ENCODE measurements at places on chromosomes 1 and 21.

DNA sequence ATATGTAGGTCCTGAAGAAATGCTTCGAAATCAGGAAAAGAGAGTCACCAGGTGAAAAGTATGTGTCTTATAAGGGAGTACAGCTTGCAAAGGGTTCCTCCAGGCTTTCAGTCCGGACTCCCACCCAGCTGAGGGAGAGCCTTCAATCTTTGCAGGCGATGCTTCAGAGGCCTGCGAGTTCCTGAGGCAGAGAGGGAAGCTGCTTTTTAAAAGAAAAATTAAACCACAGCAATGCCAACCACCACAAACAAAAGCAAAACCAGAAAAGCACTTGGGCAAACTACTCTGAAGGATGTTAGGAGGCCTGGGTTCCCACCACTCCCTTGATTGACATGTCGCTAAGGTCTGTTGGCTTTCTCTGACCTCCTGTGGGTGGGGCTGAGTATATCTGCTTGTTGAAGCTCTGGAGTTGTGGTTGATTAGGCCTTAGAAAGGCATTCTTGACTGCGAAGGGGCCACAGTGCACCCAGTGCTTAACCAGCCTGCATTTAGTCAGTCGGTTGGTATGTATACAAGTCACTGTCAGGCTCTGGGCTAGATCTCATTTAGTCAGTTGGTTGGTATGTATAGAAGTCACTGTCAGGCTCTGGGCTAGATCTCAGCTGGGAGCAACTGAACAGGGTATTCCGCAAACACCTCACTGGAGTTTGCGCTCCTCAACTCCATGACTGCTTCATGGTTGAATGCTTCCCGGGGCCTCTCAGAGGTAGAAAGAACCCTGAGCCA is 1.2 kb downstream of the NIPAL3 start:
- no peak for DNase-seq

DNA sequence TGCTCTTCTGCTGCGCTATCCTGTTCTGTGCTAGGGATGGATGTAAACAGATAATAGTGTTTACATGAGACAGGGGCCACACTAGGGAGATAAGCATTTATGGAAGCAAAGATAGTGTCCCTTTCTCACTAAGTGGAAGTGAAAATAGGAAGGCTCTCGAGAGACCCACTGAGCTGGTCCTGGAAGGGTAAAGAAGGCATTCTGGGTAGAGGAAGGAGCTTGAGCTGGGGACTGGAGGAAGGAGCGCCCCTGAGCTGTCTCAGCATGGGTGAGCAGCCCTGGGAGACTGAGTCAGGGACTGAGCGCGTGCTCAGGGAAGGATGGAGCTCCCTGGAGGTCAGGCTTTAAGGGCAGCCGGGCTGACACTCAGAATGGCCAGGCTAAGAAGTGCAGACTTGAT is 93.3 kb downstream of the IGSF21 start:
- no peak for DNase-seq

DNA sequence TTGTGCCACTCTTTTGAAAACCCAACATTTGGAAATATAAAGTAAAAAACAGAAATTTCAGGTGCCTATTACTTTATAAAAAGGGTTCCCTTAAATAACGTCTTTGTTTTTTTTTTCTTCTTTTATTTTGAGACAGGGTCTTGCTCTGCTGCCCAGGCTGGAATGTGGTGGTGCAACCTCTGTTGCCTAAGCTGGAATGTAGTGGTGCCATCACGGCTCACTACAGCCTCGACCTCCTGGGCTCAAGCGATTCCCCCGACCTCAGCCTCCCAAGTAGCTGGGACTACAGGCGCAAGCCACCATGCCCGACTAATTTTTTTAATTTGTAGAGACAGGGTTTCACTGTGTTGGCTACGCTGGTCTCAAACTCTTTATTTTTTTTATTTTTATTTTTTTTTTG is 110.2 kb upstream of the HNRNPU start:
- no peak for DNase-seq

DNA sequence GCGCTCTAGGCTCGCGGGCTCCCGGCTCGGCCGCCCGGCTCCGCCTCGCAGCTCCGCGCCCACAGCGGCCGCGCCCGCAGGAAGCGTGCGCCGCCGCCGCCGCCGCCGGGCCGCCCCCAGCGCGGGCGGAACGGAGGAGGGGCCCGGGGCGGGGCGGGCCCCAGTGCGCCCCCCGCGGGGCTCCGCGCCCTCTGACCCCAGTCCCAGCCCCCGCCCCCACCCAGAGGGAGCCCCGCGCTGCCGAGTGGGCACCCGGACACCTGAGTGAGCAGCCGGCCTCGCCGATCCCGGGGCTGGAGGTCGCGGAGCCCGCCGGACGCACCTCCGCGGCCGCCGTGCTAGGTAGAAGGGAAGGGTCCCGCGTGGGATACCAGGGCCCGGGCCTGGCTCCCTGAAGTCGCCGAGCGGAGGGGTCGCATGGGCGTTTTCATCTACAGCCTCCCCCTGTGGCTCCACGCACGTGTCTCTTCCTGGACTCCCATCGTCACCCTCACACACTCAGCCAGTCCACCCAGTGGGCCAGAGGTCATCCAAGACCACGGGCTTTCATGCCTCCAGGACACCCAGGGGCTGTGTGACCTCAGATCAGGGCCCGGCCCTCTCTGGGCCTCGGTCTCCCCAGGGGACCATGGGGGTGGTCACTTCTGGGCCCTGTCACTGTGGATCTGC is at the start of gene SDC3:
SDC3 (minus strand) TSS at position 63 of the 669 bp plus-strand sequence. CDS start 172 bp downstream, outside the sequence.
- DNase-seq, result peak; percentile 65

GRCh38 chr1:48676822-48677221 is 99.9 kb downstream of the BEND5 start:
- DNase-seq, result no peak

DNA sequence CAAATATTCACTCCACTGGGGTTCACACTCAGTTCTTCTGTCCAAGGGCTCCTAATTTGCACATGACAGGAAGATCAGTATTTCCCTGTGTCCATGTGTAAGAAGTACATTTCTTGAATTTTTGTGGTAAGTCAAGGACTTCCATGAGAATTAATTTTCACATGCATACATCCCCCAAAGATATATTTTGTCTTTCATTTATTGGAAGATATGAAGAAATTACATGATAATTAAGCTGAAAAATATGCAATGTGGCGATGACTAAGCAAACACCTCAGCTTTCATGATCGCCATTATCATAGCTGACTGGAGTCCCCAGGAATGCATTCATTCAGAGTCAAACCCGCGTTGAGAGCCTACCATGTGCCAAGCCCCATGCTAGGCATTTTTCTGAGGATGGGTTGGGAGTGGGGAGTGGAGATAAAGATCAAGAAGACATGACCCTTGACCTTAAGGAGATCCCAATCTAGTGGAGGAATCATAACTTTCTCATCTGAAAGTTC is 104.6 kb upstream of the F3 start:
- no peak for DNase-seq

DNA sequence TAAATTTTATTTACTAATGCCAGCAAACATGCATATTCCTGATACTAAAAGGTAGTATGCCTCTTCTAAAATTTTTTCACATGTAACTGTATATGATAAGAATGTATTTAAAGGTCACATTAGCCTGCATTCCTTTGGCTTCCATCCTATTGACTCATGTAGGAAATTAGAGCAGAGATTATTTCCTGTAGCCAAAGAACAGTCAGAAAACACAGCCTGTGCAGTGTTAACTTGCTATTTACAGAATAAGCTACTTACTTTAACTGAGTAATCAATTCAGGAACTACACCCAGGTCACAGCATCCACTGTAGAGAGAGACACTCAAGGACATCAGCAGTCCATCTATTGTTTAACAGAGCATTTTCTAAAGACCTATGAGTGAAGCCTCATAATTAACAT is 154.5 kb upstream of the ADGRL4 start:
- no peak for DNase-seq

DNA sequence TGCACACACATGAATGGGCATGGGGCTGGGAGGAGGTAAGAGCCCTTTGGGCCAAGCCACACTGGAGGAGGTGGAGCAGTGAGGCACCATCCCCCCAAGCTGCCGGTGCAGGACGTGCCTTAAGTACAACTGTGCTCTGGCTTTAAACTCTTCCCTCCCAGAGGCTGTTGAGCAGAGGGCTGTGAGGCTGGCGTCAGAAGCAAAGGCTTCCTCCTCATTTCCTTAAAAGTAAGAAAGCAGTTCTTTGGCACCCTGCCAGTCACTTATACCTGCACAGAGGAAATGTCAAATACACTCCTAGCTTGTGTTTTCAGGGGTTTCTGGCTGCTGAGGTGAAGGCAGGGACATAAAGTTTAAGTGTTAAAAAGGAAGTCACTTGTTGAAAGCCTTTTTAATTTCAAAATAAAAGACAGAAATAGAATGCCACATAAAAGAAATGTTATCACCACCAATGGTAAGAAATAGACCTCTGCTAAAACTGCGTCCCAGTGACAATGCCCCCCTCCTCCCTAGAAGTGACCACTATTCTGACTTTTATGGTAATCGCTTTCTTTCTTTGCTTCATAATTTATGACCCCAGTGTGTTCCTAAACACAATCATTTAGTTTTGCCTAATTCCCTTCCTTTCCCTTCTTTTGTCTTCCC is 33.0 kb downstream of the LAMC2 start:
- DNase-seq, result no peak

DNA sequence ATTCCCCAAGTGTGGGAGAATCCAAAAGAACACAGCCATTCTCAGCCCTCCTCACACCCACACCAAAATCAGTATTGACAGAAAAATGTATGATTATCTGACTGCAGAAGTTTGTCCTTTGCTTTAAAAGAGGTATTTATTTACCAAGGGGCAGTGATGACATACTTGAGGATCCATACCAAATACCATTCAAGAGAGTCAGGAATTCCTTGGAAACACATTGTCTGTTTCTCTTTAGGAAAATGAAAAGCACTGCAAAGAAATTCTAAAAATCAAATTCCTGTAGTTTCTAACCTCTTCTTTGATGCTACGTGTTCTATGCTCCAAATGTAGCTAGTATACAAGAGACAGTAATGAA is 509.6 kb upstream of the CXADR start:
- DNase-seq, result no peak

DNA sequence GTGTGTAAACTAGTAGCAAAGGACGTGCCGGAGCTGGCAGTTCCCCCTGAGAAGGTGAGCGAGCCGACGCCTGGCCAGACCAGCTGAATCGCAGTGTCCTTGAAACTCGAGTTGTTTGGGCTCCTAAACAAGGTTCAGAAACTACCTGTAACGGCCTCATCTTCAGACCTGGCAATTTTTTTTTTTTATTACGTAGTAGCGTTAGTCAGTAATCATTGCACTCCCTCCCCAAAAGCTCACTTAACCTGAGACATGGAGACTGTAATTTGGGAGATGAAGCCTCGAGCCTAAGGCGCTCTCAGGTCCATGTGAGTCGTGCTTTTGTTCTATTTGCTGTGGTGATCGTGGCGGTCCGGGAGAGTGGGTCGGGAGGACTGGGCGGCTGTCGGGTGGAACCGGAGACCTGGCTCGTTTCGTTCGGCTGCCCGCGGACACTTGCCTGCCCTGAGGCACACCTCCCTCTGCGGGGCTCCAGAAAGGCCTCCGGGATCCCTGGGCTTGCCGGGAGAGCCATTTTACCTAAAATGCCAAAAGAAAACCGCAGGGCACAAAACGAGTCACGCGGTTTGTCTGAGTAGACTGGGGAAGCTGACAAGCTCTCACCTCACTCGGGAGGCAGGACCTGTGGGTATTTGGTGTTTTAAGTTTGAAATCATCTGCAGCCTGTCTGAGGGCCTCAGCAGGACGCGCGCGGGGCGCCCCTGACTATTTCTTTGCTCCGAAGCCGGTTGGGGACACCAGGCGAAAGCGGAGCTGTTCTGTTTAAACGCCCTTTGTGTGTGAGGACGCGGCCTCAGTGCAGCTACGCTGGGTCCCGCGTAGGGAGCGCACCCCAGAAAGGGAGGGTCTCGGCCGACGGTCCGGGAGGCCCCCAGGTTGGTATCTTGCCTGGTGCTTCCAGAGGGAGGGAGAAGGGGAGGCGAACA is 722 bp downstream of the LHX8 start:
- DNase-seq, result no peak

GRCh38 chr1:239260842-239261241 is 125.5 kb upstream of the CHRM3 start:
- DNase-seq, result no peak

GRCh38 chr1:109113590-109114341 is at the start of gene ELAPOR1:
ELAPOR1 (plus strand) TSS chr1:109114115; CDS start chr1:109114184, 69 bp downstream.
- DNase-seq, result peak; percentile 79

- DNase-seq, result no peak
These were observed 8.5 kb downstream of the CD84 start for GRCh38 chr1:160570840-160571239.

- DNase-seq, result no peak
These were observed 6.7 kb upstream of the IRF2BP2 start for GRCh38 chr1:234616644-234617043.

DNA sequence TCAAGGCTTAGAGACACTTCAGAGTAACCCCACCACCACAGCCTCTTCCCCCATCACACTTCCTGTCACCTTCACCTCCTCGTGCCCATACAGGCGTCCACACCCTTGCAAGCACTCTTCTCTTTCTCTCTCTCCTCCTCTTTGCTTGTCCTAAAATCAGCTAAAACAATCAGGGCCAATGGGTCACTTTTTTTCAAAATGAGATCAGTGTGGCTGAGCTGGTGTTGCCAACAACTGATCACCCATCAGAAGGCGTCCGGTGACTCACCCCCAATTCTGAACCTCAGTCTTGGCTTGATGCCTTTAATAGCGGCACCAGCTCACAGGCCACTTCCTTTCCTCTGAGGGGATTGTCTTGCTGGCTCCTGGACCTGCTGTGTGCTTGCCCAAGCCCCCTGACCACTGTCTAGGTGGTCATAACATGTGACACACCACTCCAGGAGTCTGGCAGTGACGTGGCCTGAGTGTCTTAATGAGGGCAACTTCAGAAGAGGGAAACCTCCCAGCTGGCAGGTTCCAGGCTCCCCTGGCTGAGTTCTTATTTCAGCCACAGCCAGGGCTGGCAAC is 1.6 kb downstream of the DRAXIN start:
- DNase-seq, result no peak

- no peak for DNase-seq
These were observed 20.3 kb upstream of the SLC26A9 start for GRCh38 chr1:205963352-205964155.

DNA sequence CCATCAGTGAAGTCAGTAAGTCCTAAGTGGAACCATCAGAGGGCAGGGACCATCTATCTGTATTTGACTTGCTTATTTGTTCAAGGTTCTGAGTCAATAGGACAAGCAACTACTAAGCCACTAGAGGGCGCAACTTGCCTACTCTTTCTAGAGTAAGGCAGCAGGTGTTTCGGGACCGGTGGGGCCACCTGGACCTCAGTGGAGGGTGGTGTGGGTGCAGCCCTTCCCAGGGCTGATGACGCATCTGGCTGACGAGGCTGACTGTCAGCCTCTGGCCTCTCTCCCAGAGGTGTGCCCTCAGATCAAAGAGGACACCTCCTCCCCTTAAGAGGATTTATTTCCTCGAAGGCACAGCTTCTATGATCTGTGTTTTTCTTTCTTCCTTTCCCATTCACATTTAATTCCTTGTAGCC is 6.6 kb downstream of the CBR3 start:
- DNase-seq, result peak; percentile 86

GRCh38 chr1:4468386-4468785 is 186.0 kb upstream of the AJAP1 start:
- no peak for DNase-seq

GRCh38 chr1:8698012-8698630 is 119.3 kb downstream of the RERE start:
- no peak for DNase-seq

Data from cerebellum (tissue), 4 donors.